COLO829 (cell line): ENCODE measurements at places on chromosomes 12 and 14.
A peak's percentile ranks its signal among the peaks of the same experiment; 100 is the strongest.

DNA sequence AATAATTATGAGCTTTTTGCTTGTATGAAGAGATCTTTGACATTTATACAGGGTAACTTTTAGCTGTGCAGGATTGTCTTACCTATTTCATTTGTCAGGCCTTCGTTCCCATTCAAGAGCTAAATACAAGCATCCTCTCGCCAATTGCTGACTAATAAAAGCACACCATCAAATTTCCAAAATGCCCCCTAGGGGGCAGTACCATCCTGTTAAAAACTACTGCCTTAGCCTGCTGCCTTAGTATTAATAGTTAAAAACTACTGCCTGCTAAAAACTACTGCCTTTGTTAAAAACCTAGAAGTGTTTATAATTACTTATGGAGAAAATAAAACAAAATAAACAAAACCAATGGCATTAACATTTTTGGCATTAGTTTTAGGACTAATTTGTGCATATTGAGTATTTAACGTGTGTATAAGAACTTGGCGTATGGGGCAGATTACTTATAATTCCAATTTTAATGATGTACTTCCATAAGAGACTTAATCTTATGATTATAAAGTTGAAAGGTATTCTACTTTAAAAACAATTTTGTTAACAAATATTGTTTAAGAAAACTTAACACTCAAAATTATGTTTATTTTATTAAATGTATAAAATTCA lies 3.0 kb upstream of the IFI27L2 start:
- DNase-seq, result peak; percentile 51

GRCh38 chr14:40229676-40230075 lies 797.4 kb upstream of the FBXO33 start:
- DNase-seq, result no peak

GRCh38 chr12:26286186-26286585 lies 90.8 kb downstream of the SSPN start:
- DNase-seq, result no peak

DNA sequence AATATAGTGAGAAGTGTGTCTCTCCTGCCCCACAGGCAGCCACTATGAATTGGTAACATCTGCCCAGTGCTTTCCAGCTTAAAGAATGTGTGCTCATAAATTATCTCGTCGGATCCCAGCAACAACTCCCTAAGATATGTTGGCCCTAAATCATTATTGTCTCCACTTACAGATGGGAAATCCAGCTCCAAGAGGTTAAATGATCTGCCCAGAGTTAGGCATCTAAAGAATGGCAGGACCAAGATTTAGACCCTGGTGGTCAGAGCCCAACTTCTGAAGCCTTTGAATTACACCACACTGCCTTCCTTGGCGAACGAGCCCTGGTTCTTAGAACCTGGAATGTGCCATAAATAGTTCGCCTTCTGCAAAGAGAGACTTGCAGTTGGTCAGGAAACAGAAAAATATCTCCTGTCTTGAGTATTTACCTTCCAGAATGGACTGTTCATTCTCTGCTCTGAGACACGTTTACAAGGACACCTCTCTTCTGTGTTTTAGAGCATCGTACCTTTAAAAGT lies 20.1 kb upstream of the PLEK2 start:
- no peak for DNase-seq
